ENCODE measurements at places on chromosomes 4 and X.
A peak's percentile ranks its signal among the peaks of the same experiment; 100 is the strongest.

DNA sequence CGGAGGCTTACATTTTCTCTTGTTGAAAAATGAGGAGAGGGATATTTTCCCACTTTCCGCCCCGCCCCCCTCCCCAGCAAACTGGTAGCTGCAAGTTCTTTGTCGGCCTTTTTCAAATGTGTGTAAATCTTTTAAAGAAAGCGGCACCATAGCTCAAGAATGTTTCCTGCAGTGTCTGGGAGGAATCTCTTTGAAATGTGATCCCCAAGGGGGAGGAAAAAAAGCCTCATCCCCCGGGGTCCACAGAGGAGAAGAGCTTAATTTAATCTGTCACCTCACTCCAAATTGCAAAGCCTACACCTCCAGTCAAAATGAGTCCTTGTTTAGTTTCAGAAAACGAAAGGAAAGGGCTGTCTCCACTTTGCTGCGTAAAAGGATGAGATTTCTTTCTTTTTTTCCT, 34.8 kb downstream of the ASMT start:
- DNase-seq: no peak

- no peak for DNase-seq
These were observed 270.4 kb downstream of the LDB2 start for GRCh38 chr4:16627999-16628398.

DNA sequence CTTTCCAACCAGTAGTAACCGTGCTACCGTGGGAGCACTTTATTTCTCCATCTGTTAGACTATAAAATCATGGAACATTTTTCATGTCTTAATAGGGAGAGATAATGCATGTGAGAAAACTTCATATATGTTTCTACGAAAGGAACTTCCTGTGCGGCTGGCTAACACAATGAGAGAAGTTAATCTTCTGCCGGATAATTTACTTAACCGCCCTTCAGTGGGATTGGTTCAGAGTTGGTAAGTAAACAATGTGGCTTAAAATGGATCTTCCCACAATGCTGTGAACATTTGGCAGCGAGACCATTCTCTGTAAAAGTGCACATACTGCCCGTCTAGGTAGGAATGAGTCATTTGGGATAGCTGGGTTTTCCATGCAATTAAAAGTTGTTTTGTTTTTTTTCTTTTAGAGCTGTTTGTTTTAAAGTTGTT, 29.6 kb downstream of the PDK3 start:
- DNase-seq: no peak

GRCh38 chrX:45743906-45744625, 543.4 kb upstream of the DIPK2B start:
- DNase-seq: no peak

- DNase-seq: no peak
These were observed 49.8 kb downstream of the TBCK start for GRCh38 chr4:106266201-106266600.

- no peak for DNase-seq
These were observed 134.8 kb downstream of the NAP1L3 start for GRCh38 chrX:93538575-93538974.

DNA sequence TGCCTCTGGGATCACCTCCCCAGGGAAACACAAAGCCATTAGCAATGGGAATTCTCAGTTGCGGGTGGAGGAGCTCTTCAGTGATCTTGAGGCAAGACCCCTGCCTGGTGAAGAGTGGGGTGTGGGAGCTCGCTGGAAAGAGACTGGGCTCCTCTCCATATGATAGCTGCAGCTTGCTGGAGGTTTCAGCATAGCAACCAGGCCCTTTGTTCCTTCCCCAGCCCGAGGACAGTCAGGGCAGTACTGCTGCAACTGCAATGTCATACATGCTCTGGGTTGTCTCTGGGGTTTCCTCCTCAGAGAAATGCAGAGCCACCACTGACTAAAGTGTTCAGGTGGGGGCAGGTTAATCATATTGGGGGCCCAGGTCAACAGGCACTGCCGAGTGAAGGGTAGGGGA, 81.3 kb downstream of the ARHGAP24 start:
- no peak for DNase-seq

- no peak for DNase-seq
These were observed 47.5 kb upstream of the EIF1AX start for GRCh38 chrX:20189171-20189570.

GRCh38 chr4:11336435-11336834, 92.3 kb downstream of the HS3ST1 start:
- DNase-seq: no peak

DNA sequence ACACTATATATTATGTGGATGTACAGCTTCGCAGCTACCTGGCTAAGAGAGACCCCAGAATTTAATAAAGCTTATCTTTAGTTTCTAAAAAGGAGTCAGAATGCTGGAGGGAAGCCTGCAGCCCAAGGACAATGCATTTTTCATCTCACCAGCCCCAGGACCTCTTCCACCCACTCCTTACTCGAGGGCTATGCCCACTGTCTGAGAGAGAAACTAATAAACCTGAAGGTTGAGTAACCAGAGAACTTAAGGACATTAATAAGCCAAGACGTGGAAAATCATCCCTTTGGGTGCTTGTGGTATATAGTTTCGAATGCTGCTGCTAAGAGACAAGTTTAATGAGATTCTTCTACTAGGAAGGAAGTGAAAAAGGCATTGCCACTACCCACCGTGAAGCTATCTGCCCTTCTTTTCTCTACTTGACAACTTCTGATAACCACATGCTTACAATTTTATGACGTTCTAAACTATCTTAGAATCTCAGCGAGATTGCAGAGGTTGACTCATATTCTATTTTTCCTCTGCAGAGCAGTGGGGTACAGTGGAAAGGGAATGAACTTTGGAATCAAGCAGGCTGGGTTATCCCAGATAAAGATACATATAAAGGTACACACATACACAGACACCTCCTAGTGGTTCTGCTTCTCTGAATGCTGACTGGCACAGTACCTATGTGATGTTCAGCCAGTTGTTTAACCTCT, 3.3 kb downstream of the RELL1 start:
- DNase-seq: no peak

GRCh38 chrX:136064661-136065043, 79.4 kb downstream of the SLC9A6 start:
- DNase-seq: no peak

DNA sequence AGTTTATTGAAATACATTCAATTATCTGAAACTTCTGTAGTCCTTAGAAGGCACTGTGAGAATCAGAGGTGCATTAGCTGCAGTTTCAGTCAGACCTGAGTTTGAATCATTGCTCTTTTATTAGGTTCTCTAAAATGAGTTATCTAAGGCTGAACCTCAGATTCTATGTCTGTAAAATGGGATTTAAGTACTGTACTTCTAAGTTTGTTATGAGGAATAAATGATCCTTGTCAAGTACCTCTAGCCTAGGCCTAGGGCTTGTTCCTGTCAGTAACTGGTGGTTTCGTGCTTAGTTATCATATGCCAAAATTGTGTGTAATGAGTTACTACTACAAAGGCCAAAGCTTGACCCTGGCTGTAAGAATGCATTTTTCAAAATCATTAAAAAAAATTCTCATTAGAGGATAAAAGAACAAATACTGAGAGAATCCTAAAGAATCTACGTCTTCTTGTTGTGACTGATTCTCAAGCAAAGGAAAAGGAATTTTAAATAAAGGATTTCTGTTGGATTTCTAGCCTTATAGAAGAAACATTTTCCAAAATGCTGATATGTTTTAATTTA, 65.8 kb downstream of the SLIT2 start:
- DNase-seq: no peak

DNA sequence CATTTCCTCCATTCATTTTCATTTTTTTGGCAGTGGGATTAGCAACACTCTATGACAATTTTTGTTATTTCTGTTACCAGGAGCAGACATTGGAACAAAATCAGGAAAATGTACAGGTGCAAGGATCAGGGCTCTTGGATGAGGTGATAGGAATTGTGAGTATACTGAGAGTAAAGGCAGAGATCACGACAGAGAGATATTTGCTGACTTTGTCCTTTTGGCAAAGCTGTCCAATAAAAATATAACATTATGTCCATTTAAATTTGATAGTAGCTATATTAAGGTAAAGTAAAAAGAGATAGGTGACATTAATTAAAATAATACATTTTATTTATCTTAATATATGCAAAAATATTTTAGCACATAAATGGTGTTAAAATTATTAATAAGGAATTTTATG, 373.1 kb upstream of the GNPDA2 start:
- DNase-seq: no peak

GRCh38 chr4:147586637-147587036, 30.6 kb upstream of the TMEM184C start:
- no peak for DNase-seq

DNA sequence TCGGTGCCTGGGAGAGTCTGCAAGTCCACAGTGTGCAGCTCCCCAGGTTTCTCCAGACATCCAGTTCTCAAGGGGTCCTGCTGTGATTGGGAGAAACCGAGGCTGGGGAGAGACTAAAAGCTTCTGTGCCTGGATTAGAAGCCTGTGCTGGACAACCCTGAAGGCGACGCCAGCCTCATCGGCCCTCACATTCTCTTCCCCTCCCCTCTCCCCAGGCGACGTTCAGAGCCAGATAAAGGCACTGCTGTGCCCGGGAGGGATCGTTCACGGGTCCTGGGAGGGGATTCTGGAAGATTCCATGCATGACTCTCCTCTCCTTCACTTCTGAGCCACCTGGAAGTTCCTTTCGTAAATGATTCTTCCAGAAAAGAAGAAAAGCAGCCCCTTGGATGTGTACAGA, 114.6 kb downstream of the SORCS2 start:
- DNase-seq: no peak

DNA sequence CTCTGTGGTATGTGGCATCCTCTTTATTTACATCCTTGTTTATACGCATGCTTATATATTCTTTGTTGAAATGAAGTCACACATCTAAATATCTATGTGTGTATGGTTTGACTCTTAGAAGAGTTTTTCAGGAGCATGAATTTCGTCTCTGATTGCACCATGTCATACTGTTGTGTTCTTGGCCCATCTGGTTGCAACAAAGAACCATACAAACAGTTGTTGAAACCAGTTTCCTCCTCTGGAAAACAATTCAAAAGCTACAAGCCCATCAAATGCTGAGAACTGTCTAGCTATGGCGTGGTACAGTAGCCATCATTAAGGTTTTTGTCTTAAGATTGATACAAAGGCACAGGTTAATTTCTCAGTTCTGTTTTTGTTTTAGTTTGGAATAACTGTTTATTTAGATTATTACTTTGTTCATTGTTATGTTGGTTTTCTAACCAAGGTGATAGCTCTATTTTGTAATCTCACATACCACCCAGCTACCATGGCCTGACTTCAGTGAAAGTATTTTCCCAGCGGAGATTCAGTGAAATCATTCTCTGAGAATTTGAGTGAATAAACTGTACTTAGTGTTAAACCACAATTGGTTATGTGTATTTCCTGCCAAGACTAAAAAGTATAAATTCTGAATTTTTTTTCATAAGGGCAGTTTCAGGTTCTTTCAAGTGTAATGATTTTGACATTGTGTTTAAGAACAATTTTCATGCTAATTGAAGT, 91.0 kb downstream of the ARHGAP24 start:
- no peak for DNase-seq

DNA sequence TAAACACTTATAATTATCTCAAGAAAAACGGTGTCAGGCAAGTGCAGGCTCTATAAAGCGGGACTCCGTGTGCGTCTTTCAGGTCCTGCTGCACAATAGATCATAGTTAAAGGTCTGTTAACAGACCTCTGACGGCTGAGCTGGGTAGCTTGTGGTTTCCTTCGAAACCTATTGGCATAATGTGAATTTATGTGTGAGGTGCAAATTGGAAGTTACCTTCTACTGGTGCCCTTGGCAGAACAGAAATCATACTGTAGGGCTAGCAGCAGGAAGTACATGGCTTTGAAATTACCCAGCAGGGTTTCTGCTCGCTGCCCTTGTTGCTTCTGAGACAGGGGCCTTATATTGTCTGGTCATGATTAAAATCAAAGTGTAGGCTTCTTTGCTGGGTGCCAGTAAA, 216.4 kb upstream of the HAND2 start:
- no peak for DNase-seq

- DNase-seq: peak; percentile 14
These were observed 252.3 kb upstream of the RASGEF1B start for GRCh38 chr4:81723927-81724587.

GRCh38 chr4:4338210-4339001, 48.4 kb downstream of the ZBTB49 start:
- DNase-seq: no peak

DNA sequence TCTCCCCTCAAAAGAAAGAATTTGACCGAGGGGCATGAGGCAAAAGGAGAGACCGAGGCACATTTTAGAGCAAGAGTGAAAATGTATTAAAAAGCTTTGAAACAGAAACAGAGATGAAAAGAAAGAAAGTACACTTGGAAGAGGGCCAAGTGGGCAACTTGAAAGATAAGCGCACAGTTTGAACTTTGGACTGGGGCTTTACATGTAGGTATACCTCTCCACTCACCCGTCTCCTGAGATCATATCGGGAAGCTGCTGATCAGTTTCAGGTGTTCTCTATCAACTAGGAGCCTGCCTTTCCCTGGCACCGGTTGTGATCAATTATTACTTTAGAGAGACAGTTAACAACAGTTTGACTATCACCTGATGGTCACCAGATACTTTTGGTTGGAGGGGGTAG, 2666.5 kb downstream of the ARAP2 start:
- DNase-seq: no peak

DNA sequence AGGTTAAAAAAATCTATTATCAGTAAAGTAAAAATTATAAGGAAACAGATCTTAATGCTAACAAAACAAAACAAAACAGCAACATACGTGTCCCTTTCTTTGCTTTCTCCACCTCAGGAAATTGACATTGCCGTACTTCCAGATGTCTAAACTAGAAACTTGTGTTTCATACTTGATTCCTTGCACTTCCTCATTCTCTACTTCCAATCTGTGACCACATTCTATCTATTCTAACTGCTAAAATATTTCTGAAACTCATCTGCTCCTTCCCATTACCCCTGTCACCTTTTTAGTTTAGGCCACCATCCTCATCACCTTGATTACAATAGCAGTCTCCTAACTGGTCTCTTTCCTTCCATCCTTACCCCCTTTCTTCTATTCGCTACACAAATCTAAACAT, 22.5 kb upstream of the RPA4 start:
- DNase-seq: no peak

DNA sequence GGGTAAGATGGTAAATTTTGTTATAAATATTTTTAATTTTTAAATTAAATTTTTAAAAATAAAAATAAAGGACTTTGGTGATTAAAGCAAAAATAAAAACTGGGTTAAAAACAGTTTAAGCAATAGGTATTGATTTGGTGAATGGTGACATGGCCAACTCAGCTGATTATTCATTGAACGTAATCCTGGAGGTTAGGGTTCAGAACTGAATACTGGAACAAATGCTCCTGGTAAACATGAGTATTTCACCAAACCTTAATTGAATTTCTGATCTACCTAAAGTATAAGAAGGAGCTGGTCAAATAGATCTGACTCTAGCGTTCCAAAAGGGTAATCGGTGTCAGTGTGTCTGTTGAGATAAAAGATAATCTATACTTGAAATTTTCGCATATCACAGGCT, 141.8 kb downstream of the SHROOM3 start:
- DNase-seq: no peak

GRCh38 chr4:157222771-157223160, 2.2 kb downstream of the GRIA2 start:
- no peak for DNase-seq

GRCh38 chrX:131058136-131058868, at the start of gene ARHGAP36:
Gene ARHGAP36, plus strand, starts transcription at chrX:131058346. Its CDS starts 23,320 bp downstream, at chrX:131081666.
- no peak for DNase-seq
